ENCODE measurements at places on chromosomes 16 and 17. TPM values are rescaled to one million over a fixed set of nuclear protein-coding genes. Genes with fewer than 3 reads are reported as not detected.

GRCh38 chr17:3639981-3640596, 3.5 kb downstream of the CTNS start:
- DNase-seq: no peak
- no peaks in the 10 kb centered on the region for H3K27me3 ChIP-seq
- peaks cover 20% of the 10 kb centered on the region for H3K4me1 ChIP-seq
- no peak overlapping the region for H3K4me3 ChIP-seq

The PIGL gene
- 21.0 TPM for total RNA-seq

GRCh38 chr17:30793282-30793977, 31.1 kb downstream of the CRLF3 start:
- H3K4me3 ChIP-seq: no peak overlapping the region
- H3K4me1 ChIP-seq: no peaks in the 10 kb centered on the region
- no peaks in the 10 kb centered on the region for H3K27me3 ChIP-seq
- H3K27ac ChIP-seq: no peak overlapping the region

- DNase-seq: no peak
- H3K27ac ChIP-seq: no peak overlapping the region
- no peaks in the 10 kb centered on the region for H3K27me3 ChIP-seq
- no peak overlapping the region for H3K4me3 ChIP-seq
Measured at GRCh38 chr17:70813355-70813930, 644.1 kb downstream of the KCNJ2 start.

- H3K4me3 ChIP-seq: no peak overlapping the region
- H3K4me1 ChIP-seq: peaks cover 45% of the 10 kb centered on the region
Measured at GRCh38 chr16:14148569-14148968, 77.5 kb downstream of the MRTFB start.
